ENCODE measurements at places on chromosomes 6 and 20.

- no peak for DNase-seq
Observed at GRCh38 chr6:26531897-26532296, 6.3 kb upstream of the HMGN4 start.

DNA sequence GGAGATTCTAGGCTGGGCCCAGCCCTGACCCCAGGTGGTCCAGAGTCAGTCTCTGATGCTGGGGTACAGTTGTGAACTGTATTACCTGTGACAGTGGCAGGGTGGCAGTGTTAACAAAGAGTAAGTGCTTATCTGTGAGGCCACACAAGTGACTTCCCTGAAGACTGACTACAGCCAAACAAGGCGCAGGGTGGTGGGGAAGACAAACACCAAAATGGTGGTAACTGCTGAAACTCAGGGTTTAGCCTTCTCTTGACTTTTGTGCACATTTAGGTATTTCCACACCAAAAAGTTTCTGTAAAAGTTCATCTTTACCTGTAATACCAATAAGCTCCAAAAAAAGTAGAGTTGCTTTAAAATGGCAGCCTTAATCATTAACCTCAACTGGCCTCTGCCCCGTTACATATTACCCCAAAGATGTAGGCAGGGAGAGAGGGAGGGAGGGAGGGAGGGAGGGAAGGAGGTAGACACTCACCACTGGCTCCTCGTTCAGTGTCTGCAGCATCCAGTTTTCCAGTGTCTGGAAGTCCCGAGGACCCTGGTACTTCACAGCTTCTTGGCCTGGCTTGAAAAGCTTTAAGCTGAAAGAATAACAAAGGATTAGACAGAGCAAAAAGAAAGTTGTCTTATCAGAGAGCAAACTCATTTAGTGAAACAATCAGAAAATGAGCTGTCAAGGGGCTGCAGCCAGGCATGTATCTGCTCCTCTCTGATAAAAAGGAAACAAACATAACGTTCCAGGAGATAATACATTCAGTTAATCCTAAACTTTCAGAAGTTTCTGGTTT, 11.3 kb downstream of the TXNDC5 start:
- no peak for DNase-seq

GRCh38 chr6:3412779-3413500, 43.9 kb downstream of the SLC22A23 start:
- DNase-seq, result no peak

GRCh38 chr6:13194852-13195251, 133.5 kb downstream of the TBC1D7 start:
- DNase-seq, result peak; percentile 64

DNA sequence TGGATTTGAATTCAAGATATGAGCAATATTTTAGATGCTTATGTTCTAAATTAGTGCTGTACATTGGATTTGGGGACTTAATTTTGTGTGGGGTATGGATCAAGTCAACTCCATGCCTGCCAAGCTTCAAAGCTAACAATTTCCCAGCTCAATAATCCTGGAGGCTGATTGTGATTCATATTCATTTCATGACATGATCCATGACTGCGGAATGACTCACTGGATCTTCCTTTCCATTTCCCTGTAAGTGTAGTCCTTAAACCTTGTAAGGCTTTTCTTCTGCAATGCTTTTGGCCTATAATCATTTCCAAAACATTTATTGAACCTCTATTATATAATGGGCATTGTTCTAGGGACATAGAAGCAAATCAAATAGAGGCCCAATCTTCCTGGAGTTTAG, 44.7 kb upstream of the CCN2 start:
- peak; percentile 92 for DNase-seq

GRCh38 chr6:133456944-133457343, 215.8 kb downstream of the EYA4 start:
- no peak for DNase-seq

- DNase-seq, result no peak
Observed at GRCh38 chr6:45949256-45949655, 66.4 kb downstream of the CLIC5 start.

- peak; percentile 8 for DNase-seq
Observed at GRCh38 chr6:46420921-46421638, 70.2 kb downstream of the RCAN2 start.

DNA sequence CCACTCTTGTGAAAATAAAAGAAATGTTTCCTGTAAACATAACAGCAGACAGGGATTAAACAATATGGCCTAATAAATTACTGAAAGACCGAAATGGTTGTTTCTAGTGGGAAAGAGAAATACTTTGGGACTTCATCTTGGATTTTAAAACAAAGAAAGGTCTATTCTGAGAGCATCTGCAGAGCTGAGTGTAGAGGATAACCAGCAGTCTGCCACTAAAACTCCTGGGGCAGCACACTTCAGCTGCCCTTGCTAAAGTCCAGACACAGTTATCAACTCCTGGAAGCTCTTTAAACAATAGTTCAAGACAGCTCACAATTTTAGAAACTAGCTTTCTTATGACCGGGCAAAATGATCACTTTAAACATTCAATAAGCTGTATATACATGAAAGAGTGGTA, 38.6 kb downstream of the AKIRIN2 start:
- no peak for DNase-seq

- DNase-seq, result no peak
Observed at GRCh38 chr20:20780127-20780824, 67.8 kb upstream of the RALGAPA2 start.

GRCh38 chr6:108597572-108598304, 37.0 kb downstream of the FOXO3 start:
- peak; percentile 22 for DNase-seq

- no peak for DNase-seq
Observed at GRCh38 chr6:92110403-92110802, 1309.0 kb downstream of the EPHA7 start.

DNA sequence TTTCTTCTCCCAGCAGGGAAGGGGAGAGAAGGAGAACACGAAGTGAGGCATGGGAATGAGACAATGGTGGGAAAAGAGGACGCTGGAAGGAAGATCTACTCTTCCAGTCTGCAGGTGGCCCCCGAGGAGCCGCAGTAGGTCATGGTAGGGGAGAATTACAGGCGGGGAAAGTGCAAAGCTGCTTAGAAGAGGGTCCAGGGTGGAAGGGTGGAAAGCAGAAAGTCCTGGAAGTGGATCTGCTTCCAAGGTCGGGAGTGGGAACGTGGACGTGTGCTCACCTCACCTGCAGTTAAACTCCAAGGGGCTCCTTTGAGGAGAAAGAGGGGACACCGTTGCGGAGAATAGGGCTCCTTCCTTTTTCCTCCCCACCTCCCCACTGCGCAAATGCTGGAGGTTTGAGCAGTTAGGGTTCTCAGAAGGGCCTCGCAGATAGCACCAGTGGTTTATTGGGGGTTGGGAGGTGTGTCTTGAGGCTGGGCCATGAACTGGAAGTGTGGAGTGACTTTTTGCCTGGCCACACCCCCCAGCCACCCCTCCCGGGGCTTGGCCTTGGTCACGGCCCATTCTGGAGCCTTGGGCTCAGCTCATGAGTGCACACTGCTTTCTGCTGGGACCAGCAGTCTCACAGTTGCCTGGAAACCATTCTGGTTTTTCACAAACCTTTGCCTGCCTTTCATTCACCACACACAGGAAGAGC, 100.4 kb upstream of the MLN start:
- no peak for DNase-seq

GRCh38 chr6:11206576-11206975, 25.9 kb downstream of the NEDD9 start:
- DNase-seq, result no peak

GRCh38 chr6:62296541-62296940, 10.5 kb upstream of the KHDRBS2 start:
- no peak for DNase-seq

DNA sequence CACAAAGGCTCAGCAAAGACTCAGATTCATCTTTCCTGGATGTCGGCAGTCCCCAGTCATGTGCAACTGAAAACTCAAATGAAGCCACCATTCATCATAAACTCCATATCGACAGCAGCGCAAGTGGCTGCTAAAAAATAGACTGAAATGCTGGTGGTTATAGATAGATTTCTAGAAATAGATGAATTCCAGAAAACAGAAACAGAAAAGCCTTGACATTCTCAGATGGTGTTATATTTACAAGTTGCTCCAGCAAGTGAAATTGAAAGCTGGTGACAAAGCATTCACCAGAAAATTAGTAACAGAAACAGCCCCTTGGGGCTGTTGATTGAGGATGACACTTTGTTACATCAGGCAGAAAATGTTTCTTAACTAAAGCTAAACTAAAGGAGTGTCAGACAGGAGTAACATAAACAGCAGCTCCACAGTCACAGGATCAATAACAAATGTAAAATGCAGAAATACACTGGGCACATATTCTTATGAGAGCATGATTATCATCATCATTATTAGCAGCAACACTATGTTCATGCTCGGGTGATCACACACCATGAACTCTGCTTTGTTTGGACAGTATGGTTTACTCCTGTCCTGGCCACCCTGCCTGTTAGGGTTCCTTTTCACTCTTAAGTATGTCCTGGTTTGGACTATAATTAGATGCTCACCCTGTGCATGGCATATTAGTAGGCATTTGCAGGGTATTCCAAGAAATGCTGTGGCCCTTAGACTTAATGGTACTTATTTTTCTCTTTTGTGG, 36.4 kb upstream of the SLC35F1 start:
- no peak for DNase-seq

DNA sequence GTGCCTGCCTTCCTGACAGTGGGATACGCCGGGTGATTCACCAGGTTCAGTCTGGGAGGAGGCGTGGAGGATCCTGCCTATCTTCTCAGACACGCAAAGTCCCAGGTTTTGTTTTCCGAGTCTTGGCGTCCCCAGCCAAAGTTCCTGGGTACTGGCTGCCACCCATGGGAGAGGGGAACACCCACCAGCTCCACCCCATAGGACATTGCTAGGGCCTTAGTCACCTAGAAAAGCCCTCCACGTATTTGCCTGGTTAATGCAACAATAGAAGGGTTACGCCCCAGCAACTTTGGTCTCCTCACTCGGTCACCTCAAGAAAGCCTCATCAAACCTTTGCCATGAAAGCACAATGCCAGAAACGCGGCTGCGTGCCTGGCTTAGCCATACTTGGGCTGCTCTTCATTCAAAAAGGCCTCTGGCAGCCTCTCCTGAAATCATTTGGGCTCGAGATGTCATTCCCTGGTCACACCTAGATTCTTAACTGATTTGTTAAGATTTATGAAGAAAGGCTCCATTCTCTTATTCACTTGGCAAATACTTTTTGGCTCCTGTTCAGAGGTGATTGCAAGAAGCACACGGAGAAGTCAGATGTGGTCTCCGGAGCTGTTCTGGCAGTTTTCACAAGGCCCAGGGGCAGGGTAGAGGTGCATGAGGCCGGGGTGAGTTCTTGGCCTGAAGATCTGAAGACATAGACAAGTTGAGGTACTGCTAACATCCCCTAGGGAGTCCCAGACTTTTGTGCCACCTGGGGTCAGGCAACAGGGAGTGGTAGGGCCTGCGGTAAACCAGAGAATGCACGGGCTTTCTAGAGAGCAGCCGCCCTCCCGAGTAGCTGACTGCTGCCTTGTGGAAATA, 35.5 kb upstream of the ZNF133 start:
- no peak for DNase-seq

All from fibroblast of skin of right quadriceps (primary cell).